ENCODE measurements at places on chromosomes 4 and X.

- peak; percentile 67 for DNase-seq
Measured at GRCh38 chrX:154378059-154378798, 866 bp upstream of the EMD start.

- no peak for DNase-seq
Measured at GRCh38 chr4:4781936-4782707, 77.3 kb upstream of the MSX1 start.

DNA sequence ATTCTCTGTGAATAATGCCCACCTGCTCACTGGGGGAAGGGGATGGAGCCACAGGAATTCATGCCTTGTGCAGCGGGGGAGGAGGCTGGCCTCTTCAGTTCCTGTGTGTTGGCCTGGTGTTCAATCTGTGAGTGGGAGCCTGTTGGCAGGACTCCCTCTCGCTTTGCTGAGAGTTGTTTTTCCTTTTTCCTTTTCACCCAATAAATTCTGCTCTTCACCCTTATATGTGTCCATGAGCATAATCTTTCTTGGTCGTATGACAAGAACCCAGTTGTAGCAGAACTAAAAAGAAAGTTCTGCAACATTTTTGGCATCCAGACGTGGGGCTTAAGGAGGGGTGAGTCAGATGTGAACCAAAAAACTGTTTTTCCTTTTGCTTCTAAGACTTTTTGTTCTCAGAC is 235.2 kb upstream of the HDX start:
- no peak for DNase-seq

DNA sequence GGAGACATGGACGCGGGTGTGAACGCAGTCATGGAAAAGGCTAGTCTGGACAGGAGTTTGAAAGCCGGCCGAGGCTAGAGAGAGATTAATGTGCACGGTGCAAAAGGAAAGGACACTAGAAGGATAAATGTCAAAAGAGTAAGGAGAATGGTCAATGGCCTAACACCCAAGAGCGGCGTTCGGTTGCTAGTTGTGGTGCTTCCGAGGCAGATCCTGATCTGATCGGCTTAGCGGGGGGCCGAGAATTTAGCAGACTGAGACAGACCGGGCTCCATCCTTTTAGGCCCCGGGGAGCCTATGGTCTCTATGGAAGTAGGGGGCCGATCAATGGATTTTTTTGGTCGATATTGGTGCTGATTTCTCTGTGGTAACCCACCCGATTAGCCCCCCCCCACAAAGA is 6.9 kb downstream of the GAGE10 start:
- DNase-seq, result no peak

GRCh38 chrX:134162032-134162431 is 75.0 kb upstream of the CCDC160 start:
- no peak for DNase-seq

GRCh38 chrX:123878252-123878721 is 18.4 kb downstream of the XIAP start:
- no peak for DNase-seq

GRCh38 chr4:17068392-17068791 is 169.9 kb upstream of the LDB2 start:
- DNase-seq, result no peak

GRCh38 chr4:52659722-52660261 is 691 bp upstream of the USP46 start:
- DNase-seq, result peak; percentile 71

DNA sequence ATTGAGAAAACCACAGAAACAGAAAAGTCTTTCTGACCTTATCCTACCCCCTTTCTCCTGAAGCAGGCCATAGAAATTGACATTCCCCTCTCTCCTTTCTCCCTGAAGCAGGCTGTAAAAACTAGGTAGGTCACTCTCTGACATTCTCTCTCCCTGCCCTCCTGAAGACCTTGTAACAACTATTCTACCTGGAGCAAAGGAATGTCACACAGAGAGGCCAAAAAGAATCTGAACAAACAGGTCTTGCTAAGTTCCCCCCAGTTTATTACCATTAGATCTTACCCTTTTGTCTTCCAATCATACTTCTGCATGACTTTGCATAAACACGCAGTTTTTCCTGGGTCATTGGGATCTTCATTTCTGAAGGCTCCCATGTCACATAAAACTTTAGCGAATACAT is 198.3 kb upstream of the GYPA start:
- no peak for DNase-seq

DNA sequence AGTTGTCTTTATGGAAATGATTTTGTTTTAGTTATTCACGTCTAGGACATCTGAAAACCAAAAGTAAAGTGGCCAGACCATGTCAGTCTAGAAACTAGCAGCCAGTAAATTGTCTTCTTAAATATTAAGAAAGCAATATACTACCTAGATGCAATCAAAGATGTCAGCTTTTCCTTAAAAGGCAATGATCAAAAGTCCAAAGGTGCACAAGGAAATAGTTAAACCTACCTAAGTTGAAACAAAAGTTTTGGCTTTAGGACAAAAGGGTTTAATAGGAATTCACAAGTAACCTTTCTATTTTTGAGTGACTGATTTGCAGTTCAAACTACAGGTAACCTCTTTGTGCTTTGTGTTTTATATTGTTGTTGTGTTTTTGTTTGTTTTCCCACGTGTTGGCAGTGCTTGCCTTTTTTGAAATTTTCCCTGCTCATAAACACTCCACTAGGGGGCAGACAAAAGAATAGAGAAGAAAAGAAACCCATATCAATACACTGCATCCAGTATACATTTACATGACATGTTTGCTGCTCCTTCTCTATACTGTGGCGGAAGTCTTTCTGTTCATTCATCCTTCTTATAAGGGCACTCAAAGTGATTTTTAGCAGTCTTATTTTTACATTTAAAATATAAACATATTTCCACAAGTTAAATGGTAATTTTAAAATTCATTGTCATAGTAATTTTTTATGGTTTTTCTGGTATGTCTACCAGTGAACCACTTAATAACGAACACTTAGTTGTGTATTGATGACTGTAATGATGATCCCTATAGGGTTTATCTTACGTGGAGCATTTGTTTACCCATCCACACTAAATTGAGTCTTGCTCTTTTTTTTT is 62.7 kb downstream of the GAB1 start:
- DNase-seq, result no peak

Measured in colonic mucosa (tissue), 4 donors.